NCI-H1694 (cell line): ENCODE measurements at places on chromosomes 3 and 15.
A peak's percentile ranks its signal among the peaks of the same experiment; 100 is the strongest.

- DNase-seq, result no peak
These were observed 431.9 kb upstream of the AZI2 start for GRCh38 chr3:28780480-28780879.

DNA sequence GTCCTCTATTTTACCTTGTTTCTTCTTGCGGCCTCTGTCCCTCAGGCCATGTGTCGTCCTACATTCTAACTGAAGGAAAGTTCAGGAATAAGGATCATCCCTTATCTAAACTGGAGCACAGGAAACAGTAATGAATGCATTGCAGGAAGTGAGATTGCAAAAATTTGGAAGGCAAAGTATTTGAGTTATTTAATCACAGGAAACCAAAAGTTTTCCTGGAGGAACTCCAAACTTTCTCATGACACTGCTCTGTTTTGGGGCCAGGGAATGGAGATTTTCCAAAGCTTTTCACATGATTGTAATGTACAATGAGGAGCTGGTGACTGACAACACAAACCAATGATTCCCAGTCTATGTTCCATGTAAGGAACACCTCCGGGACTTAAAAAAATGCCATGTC lies 57.8 kb upstream of the PLSCR4 start:
- DNase-seq, result no peak

- DNase-seq, result no peak
These were observed 32.3 kb upstream of the SYNPR start for GRCh38 chr3:63245726-63246241.

DNA sequence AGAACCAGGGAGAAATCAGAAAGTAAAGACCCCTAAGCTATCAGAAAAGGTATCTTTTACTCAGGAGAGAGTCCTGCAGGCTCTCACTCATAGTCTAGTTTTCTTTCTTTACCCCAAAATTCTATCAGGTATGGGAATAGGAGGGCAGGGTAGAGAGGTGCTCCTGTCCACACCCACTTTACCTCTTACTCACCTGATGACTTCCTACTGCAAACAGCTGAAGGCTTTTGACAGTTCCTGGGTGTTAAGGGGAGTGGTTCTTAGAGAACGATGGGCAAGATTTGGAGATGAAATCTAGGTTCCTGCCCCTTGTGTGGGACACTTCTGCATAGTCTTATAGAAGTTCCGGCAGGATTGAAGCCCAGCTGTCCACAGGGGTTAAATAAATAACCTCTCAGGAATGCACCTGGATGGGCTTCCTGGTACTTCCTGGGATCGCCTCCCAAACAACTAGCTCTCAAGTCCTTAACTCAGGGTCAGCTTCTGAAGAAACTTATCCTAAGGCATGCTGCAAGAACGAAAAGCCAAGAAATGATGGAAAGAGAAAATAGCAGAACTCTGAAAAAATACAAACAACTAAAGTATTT lies 10.8 kb upstream of the TNFAIP8L3 start:
- DNase-seq, result no peak

DNA sequence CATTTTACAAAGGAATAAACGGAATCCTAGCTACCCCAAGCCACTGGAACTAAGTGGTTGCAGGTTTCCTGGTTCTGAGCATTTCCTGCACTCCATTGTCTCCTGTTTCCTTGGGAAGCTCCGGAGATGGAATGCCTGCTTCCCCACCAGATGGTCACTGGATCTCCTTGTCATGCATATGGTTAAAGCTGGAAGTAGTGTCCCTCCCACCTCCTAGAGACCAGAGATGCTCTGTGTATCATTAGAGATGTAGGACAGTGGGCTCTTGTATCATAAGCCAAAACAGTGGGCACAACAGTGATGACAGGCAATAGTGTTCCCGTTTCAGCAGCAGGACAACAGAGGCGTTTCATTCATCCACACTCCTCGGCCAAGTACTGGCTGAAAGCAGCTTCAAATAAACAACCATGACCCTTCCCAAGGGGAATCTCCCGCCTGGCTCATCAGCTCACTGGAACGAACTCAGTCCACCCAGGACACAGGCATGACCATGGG lies 136.2 kb upstream of the EIF1B start:
- no peak for DNase-seq

DNA sequence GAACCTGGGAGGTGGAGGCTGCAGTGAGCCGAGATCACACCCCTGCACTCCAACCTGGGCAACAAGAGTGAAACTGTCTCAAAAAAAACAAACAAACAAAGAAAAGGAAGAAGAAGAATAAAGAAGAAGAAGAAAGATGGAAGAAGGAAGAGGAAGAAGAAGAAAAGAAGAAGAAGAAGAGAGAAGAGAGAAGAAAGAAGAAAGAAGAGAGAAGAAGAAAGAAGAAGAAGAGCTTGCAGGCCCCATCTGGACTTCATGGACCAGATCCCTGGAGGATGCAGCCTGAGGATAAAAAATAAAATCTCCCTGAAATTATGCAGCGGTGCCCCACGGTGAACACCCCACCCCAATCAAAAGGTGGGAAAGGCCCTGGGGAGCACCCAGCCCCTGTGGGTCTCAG lies 8.8 kb upstream of the MESP1 start:
- DNase-seq, result no peak

DNA sequence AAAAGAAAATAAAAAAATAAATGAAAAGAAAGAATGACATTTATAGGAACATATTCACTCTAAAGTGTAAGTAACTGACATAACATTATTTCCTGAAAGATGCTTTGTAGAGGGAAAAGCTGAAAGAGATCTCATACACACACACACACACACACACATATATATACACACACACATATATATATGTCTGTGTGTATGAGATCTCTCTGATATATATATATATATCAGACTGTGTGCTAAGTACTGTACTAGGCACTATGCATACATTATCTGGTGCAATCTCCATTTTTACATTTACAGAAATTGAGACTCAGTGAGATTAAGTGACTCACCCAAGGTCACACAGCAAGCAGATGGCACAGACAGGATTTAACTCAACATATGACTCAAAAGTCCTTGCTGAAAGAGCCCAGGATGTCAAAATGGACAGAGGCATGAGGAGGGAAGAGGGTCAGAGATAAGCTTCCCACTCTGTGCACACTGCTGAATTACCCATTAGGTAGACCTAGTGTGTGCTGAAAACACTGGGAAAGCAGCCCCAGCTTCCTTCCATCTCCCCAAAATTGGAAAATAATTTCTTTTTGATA lies 15.0 kb downstream of the BHLHE40 start:
- no peak for DNase-seq

GRCh38 chr15:53618461-53618860 lies 141.0 kb downstream of the WDR72 start:
- DNase-seq, result peak; percentile 16

DNA sequence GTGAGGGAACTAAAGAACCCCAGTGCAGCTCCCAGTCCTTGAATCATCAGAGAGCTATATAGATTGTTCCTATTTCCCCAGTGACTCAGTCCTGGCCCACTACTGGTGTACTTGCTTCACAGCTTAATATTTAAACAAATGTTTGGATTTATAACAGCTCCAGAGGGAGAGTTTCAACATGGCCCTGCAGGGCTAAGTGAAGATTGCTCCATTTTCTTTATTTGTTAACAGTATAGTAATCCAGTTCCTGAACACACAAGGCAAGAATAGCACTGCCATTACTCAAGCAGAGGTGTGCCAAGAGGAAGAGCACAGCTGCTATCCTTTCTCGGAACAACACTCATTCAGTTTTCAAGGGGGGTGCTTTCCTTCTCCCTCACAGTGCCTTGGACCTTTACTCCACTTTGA lies 6.5 kb downstream of the SQOR start:
- DNase-seq, result no peak

GRCh38 chr15:43199945-43200488 lies 14.8 kb downstream of the CCNDBP1 start:
- no peak for DNase-seq

DNA sequence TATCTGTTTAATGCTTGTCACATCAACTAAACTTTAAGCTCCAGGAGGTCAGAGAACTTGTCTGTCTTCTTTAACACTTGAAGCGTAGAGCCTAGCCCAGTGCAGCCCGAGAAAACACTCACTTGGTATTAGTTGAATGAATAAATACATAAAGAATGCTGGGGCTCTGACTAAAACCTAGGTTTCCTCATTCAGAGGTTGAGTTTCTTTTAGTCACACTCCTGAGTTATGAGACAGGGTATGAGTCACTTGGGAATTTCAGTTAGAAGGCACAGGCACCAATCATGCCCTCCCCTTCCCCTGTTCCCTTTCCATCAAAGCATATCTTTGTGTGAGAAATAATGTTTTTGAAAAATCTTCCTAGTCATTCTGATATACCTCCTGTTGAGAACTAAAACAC lies 589.8 kb upstream of the DPPA4 start:
- no peak for DNase-seq

- DNase-seq, result no peak
These were observed 708 bp downstream of the ESYT3 start for GRCh38 chr3:138434875-138435772.

- DNase-seq, result no peak
These were observed 62.8 kb downstream of the MDFIC2 start for GRCh38 chr3:70249509-70250160.

GRCh38 chr3:136703429-136703828 lies 48.7 kb downstream of the STAG1 start:
- DNase-seq, result no peak

GRCh38 chr15:101047301-101047781 lies 128.2 kb downstream of the LRRK1 start:
- no peak for DNase-seq

DNA sequence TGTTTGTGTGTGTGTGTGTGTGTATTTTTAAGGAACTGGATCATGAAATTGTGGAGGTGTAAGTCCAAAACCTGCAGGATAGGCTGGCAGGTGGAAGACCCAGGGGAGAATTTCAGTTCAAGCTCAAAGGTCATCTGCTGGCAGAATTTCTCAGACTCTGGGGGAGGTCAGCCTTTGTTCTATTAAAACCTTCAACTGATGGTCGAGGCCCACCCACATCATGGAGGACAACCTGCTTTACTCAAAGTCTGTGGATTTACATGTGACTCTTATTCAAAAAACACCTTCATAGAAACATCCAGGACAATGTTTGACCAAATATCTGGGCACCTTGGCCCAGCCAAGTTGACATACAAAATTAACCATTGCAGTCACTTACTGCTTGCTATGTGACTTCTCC lies 157.2 kb downstream of the EDEM1 start:
- no peak for DNase-seq

DNA sequence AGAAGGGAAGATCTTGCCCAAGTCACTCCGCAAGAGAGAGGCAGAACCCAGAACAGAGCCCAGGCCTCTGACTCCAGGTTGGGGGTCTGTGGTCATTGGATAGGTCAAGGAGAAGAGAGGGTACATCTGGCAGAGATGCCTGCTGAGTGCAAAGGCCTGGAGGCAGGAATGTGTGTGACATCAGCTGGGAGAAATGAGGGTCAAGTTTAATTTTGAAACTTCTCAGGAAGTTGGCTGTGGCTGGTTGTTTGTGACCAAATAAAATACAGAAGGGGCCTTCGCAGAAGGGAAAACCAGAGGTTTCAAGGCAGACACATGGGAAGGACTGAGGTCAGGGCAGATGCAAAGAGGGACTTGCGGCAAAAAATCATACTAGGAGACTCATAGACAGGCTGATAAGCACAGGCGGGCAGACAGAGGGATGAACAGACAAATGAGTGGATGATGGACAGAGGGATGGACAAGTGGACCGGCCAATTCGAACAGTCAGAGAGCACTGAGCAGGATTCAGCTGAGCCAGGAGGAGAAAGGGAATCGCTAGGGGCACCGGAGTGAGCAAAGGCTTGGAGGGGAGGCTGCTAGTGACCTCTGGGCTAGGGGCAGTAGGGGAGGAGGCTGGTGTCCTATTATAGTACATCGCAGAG lies 28.8 kb upstream of the CACNA2D2 start:
- no peak for DNase-seq

GRCh38 chr3:22496641-22497040 lies 706.5 kb upstream of the UBE2E2 start:
- no peak for DNase-seq

GRCh38 chr3:24040311-24040710 lies 95.2 kb downstream of the NR1D2 start:
- DNase-seq, result no peak

GRCh38 chr15:57251308-57251707 lies 125.0 kb upstream of the CGNL1 start:
- no peak for DNase-seq

GRCh38 chr15:74172701-74173379 lies 670 bp upstream of the ISLR start:
- DNase-seq, result no peak

DNA sequence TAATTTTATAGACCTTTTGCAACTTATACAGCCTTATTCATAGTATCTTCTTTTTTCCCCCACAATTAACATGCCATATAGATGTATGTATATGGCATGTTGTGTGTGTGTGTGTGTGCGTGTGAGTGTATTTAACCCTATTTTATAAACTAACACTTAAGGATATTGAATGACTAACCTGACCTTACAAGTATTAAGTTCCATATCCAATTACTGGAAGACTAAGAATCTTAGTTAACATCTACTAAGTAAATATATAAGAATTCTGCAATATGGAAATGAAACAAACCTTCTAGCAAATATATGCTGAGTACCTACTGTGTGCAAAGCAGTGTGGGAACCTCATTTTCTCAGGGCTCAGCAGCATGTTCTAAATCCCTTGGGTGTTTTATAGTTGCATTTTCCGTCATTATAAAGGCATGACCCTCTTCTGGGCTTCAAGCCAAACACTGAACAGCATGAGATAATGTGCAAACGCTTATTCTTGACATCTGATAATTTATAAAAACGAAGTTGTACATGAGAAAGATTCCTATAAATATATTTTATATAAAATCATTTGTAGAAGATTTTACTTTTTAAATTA lies 105.5 kb downstream of the NLGN1 start:
- DNase-seq, result peak; percentile 75

GRCh38 chr15:97144377-97144711 lies 813.8 kb downstream of the NR2F2 start:
- DNase-seq, result no peak

GRCh38 chr15:80982205-80982604 lies 7.4 kb downstream of the MESD start:
- no peak for DNase-seq

GRCh38 chr15:95659656-95660055 lies 670.8 kb upstream of the NR2F2 start:
- no peak for DNase-seq

- no peak for DNase-seq
These were observed 20.1 kb downstream of the AADACL2 start for GRCh38 chr3:151753846-151754245.

DNA sequence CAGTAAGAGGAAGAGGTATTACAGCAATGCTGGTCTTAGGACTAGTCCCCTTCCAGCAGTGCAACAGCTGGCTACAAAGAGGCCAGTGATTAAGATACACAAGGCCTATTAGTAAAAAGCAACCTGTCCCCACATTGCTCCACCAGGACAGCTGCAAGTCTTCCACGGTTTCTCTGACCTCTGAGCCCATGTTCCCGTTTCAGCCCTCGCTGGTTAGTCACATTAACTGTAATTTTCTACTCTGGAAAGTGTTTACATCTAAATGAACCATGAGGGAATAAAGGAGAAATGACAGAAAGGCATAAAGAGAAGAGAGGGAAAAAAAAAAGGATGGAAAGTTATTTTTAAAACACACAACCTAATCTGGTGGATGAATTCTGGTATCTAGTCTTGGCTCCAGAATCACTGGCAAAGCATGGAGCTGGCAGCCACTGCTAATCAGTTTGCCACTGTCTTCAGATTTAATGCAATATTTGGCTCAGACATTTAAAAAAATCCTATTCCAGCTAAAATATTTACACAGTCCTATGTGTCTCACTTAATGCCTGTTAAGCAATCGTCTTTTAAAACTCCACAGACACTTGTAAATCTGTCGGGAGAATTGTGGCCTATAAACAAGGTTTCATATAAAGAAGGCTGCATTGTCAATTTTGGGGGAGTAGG lies 154.9 kb downstream of the GREM1 start:
- no peak for DNase-seq
